ENCODE measurements at places on chromosomes 3 and 15. TPM values are rescaled to one million over a fixed set of nuclear protein-coding genes. Genes with fewer than 3 reads are reported as not detected.
A peak's percentile ranks its signal among the peaks of the same experiment; 100 is the strongest.

SI gene
- total RNA-seq, result not detected

CELSR3 gene
- 0.93 TPM for total RNA-seq

IRAK2 gene
- 8.5 TPM for total RNA-seq

NRROS gene
- total RNA-seq, result 21.8 TPM

TMEM207 gene
- total RNA-seq, result not detected

CLSTN2 gene
- total RNA-seq, result 1.1 TPM

DNA sequence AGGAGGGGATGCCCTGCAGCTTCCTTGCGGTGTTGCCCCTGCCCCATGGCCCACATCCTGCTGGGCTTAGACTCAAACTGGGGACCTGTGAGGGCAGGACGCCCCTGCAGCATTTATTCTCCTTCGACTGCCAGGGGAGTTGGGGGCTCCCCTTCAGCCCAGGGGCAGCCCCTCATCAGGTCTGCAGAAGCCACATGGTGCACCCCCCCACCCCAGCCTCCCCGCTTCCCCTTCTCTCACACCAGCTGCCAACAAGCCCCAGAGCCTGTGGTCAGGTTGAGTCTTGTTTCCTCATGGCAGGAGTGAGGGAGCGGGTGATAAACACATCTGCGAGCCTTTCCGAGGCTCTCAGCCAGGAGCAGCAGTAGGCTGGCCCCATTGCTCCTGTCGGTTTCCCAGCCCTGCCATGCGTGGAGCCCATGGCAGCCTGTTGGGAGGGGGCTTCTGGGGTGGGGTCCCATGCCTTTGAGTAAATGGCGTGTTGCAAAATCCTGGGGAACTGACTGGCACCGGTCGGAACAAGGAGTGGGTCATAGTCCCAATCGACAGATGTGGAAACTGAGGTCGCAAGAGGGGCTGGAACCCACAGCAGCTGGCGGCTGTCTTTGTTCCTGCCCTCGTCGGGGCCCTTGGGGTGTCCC is 27.8 kb downstream of the WNT7A start:
- no peaks in the 10 kb centered on the region for H3K4me1 ChIP-seq
- DNase-seq, result no peak
- no peak overlapping the region for H3K4me3 ChIP-seq
- no peaks in the 10 kb centered on the region for H3K27me3 ChIP-seq
- H3K36me3 ChIP-seq, result no peaks in the 10 kb centered on the region

GRCh38 chr3:12799525-12800440 is 3.3 kb downstream of the CAND2 start:
- no peak overlapping the region for H3K4me3 ChIP-seq
- H3K4me1 ChIP-seq, result peaks cover 4% of the 10 kb centered on the region
- H3K36me3 ChIP-seq, result no peaks in the 10 kb centered on the region
- DNase-seq, result no peak
- peaks cover 28% of the 10 kb centered on the region for H3K27me3 ChIP-seq

GRCh38 chr3:120258009-120258408 is 27.0 kb downstream of the GPR156 start:
- no peak for DNase-seq
- no peaks in the 10 kb centered on the region for H3K4me1 ChIP-seq
- H3K27ac ChIP-seq, result no peak overlapping the region
- no peak overlapping the region for H3K4me3 ChIP-seq
- no peaks in the 10 kb centered on the region for H3K27me3 ChIP-seq

GRCh38 chr15:80991421-80991820 is 1.8 kb upstream of the MESD start:
- DNase-seq, result peak; percentile 59
- H3K4me1 ChIP-seq, result peaks cover 12% of the 10 kb centered on the region
- no peak overlapping the region for H3K4me3 ChIP-seq
- H3K36me3 ChIP-seq, result no peaks in the 10 kb centered on the region

GRCh38 chr3:43871627-43872245 is 181.0 kb downstream of the ABHD5 start:
- no peaks in the 10 kb centered on the region for H3K27me3 ChIP-seq
- no peak overlapping the region for H3K4me3 ChIP-seq
- H3K27ac ChIP-seq, result no peak overlapping the region
- H3K36me3 ChIP-seq, result no peaks in the 10 kb centered on the region

DNA sequence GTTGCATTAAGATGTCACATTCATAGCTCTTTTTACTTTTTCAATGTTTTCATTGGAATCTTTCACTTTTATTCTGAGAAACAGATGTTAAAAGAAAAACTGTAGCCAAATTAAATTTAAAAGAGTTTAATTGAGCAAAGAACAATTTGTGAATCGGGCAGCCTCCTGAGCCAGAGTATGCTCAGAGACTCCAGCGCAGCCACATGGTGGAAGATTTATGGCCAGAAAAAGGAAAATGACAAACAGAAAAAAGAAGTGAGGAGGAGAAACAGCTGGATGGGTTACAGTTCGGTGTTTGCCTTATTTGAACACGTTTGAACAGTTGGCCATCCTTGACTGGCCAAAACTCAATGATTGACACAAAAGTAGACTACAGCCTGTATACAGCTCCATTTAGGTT is 33.8 kb upstream of the RAB11A start:
- no peaks in the 10 kb centered on the region for H3K36me3 ChIP-seq
- no peak overlapping the region for H3K4me3 ChIP-seq
- peak overlapping the region; percentile 96 for H3K27ac ChIP-seq
- no peaks in the 10 kb centered on the region for H3K27me3 ChIP-seq

DNA sequence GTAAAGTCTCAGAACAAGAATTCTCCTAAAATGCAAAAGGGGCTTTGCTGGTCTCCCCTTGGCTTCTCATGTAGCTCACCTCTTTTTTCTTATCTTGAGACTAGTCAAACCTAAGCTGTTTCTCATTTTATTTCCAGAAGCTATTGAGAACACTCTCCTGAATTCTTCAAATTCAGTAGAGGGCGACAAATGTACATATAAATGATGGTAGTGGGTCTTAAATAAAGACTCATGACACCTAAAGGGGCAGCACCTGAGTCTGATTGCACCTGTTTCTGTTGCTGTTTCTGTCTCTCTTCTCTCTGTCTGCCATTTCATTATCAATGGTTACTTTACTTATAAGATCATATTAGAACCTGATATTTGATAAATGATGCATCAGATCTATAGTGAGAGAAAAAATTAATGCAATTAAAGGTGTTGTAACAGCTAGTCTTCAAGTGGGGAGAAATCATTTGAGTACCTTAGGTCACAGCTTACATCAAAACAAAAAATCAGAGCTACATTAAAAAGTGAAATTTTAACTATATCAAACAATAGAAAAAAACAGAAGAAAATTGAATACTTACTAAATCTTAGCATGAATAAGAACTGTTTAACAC is 7.0 kb downstream of the ADIPOQ start:
- H3K4me1 ChIP-seq, result no peaks in the 10 kb centered on the region
- H3K27ac ChIP-seq, result no peak overlapping the region
- H3K27me3 ChIP-seq, result peaks cover 23% of the 10 kb centered on the region
- peak; percentile 36 for DNase-seq

GRCh38 chr3:194275291-194275690 is 75.8 kb downstream of the CPN2 start:
- peaks cover 21% of the 10 kb centered on the region for H3K4me1 ChIP-seq
- no peaks in the 10 kb centered on the region for H3K27me3 ChIP-seq
- no peak overlapping the region for H3K4me3 ChIP-seq
- H3K36me3 ChIP-seq, result no peaks in the 10 kb centered on the region
- no peak for DNase-seq

- H3K36me3 ChIP-seq, result no peaks in the 10 kb centered on the region
- H3K27ac ChIP-seq, result no peak overlapping the region
- H3K4me1 ChIP-seq, result no peaks in the 10 kb centered on the region
- no peak for DNase-seq
- H3K27me3 ChIP-seq, result no peaks in the 10 kb centered on the region
Observed at GRCh38 chr3:189842681-189843602, 211.8 kb downstream of the TP63 start.

DNA sequence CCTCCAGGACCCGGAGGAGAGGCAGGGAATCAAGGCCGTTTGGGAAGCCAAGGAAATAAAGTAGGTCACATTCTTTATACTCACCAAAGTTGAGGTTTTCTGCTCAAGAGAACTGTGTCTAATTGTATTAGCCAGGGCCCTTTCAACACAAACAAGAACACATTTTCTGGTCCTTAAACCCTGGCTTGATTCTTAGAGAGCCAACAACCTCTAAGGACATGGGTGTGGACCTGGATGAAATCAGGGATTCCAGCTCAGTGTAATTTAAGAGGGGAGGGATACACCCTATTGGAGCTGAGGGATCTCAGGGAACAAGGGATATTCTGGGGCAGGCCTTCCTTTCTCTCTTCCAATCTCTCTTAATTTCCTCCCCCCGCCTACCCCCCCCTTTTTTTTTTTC is 104.8 kb downstream of the COL6A6 start:
- no peak overlapping the region for H3K4me3 ChIP-seq
- H3K27ac ChIP-seq, result no peak overlapping the region
- no peaks in the 10 kb centered on the region for H3K36me3 ChIP-seq
- H3K4me1 ChIP-seq, result no peaks in the 10 kb centered on the region

DNA sequence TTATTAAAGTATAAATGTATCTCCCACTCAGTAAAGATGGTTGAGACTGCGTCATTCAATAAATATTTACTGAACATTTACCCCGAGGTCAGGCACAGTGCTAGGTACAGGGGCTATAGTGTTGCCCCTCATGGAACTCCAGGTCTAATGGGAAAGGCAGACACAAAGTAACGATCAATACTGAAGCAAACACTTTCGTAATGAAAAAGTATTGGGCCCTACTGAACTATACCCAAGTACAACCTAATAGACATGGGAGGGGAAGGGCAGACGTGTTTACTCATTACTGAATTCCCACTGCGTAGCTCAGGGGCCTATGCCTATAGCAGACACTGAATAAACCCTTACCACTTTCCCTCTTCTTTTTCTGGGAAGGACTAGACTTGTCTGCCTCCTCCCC is 56.9 kb downstream of the KLHL6 start:
- no peaks in the 10 kb centered on the region for H3K4me1 ChIP-seq
- peaks cover 37% of the 10 kb centered on the region for H3K36me3 ChIP-seq
- H3K27ac ChIP-seq, result no peak overlapping the region
- H3K27me3 ChIP-seq, result no peaks in the 10 kb centered on the region
- no peak for DNase-seq

DNA sequence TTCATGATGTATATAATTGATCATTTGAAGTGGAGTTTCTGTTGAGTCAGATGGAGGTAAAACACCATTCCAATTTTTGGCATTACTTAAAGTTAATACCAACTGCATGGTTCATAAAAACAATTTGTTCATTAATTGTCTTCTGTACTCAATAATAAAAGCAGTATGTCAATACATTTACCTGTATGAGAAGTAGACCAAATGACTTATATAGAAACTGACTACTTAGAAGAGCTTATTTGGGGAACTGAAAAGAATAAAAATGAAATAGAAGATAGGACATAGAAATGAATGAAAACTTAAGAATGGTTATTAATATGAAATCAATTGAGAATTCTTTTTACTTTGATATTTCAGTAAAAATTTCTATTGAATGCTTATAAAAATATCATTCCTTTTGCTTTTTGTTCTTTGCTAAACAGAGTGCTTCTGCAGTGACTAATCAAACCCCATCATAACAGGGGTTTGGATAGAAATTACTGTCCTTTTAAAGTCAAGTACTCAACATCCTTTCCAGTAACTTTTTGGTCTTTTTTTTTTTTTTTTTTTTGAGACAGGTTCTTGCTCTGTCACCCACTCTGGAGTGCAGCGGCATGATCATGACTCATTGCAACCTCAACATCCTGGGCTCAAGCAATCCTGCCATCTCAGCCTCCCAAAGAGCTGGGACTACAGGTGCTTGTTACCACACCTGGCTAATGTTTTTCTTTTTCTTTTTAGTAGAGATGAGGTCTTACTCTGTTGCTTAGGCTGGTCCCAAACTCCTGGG is 6.5 kb upstream of the CRYBG3 start:
- no peak overlapping the region for H3K27ac ChIP-seq
- no peaks in the 10 kb centered on the region for H3K4me1 ChIP-seq
- peaks cover 15% of the 10 kb centered on the region for H3K27me3 ChIP-seq
- no peaks in the 10 kb centered on the region for H3K36me3 ChIP-seq

- no peak for DNase-seq
- H3K4me3 ChIP-seq, result no peak overlapping the region
- H3K27me3 ChIP-seq, result no peaks in the 10 kb centered on the region
- H3K36me3 ChIP-seq, result no peaks in the 10 kb centered on the region
Observed at GRCh38 chr3:128385080-128385832, 81.4 kb downstream of the DNAJB8 start.

- no peaks in the 10 kb centered on the region for H3K4me1 ChIP-seq
- peaks cover 50% of the 10 kb centered on the region for H3K27me3 ChIP-seq
- H3K4me3 ChIP-seq, result peak overlapping the region; percentile 78
- H3K36me3 ChIP-seq, result no peaks in the 10 kb centered on the region
- H3K27ac ChIP-seq, result peak overlapping the region; percentile 95
- DNase-seq, result no peak
Observed at GRCh38 chr3:66039590-66039887, 821 bp upstream of the MAGI1 start.

DNA sequence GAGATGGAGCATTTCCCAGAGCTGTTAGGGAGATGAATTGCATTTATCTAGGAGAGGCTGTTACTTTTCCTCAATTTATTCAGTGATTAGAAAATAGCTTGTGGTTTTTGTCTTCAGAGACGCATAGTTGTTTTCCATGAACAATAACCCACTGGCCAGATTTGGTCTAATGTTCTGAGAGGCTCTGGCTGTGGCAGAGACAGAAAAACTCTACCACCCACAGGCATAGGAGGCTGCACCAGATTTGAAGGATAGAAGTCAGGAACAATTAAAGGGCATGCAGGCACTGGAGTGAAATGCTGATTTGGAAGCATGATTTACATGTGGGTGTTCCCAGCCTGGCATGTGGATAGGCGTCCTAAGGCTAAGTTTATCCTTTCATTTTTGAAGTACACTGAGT is 143.5 kb downstream of the NFKBIZ start:
- no peaks in the 10 kb centered on the region for H3K27me3 ChIP-seq
- no peaks in the 10 kb centered on the region for H3K36me3 ChIP-seq
- no peaks in the 10 kb centered on the region for H3K4me1 ChIP-seq

- no peaks in the 10 kb centered on the region for H3K36me3 ChIP-seq
- no peak overlapping the region for H3K27ac ChIP-seq
- no peaks in the 10 kb centered on the region for H3K27me3 ChIP-seq
- H3K4me3 ChIP-seq, result no peak overlapping the region
Observed at GRCh38 chr15:62085740-62086139, 19.0 kb downstream of the C2CD4A start.

DNA sequence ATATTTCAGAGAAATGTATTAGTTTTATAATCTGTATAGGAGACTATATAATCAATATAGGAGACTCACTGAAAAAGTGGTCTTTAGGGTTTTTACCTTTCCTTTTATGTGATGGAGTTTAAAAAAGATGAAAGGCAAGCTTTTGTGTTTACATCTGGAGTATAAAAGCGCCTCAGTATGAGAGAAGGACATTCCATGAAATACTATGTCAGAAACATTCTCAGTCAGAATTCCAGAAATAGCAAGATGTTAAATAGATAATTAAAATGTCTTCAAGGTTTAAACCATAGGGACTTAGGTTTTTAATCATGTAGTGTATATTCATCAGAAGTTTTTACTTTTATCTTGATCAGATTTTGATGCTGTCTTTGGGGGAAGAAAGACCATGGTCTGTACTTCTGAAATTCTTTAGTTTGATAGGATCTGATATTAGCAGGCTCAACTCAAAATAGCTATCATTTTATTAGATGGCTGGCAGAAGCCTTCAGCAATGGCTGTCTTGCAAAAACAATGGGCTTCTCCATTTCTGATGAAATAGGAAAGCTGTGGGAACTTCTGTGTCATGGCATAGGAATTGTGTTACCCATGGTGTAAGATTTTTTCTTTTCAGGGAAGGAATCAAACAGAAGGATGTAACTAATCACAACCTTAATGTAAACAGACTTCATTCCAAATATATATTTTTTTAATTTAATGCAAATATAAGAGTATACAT is 209.6 kb upstream of the PLSCR5 start:
- no peaks in the 10 kb centered on the region for H3K4me1 ChIP-seq
- DNase-seq, result no peak
- no peak overlapping the region for H3K27ac ChIP-seq

GRCh38 chr3:178186666-178187065 is 349.6 kb upstream of the KCNMB2 start:
- H3K27me3 ChIP-seq, result no peaks in the 10 kb centered on the region
- DNase-seq, result no peak
- no peaks in the 10 kb centered on the region for H3K36me3 ChIP-seq
- H3K4me3 ChIP-seq, result no peak overlapping the region
- H3K27ac ChIP-seq, result no peak overlapping the region
- H3K4me1 ChIP-seq, result no peaks in the 10 kb centered on the region
